ENCODE measurements at places on chromosomes 2 and 18.

- DNase-seq: no peak
These were observed 165.2 kb upstream of the KLF7 start for GRCh38 chr2:207330912-207331311.

DNA sequence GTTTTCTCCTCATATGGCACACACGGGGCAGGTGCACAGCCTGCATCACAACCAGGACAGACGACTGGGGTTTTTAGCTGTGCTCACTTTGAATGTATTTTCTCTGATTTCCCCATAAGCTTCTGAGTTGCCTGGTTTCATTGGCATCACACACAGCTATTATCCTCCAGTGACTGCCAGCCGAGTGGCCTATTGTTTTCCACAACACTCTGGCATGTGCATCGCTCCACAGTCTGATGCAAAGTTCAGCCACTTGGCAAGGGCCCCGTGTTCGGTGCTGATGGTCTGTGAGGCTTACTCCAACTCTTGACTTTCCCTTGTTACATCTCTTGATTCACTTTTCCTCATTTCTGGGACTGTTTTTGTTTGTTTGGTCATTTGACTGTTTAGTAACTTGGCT is 593.1 kb downstream of the CBLN2 start:
- no peak for DNase-seq

GRCh38 chr2:129728035-129728972 is 251.2 kb upstream of the RAB6C start:
- DNase-seq: no peak

- no peak for DNase-seq
These were observed 202.2 kb upstream of the PIK3C3 start for GRCh38 chr18:41752826-41753225.

DNA sequence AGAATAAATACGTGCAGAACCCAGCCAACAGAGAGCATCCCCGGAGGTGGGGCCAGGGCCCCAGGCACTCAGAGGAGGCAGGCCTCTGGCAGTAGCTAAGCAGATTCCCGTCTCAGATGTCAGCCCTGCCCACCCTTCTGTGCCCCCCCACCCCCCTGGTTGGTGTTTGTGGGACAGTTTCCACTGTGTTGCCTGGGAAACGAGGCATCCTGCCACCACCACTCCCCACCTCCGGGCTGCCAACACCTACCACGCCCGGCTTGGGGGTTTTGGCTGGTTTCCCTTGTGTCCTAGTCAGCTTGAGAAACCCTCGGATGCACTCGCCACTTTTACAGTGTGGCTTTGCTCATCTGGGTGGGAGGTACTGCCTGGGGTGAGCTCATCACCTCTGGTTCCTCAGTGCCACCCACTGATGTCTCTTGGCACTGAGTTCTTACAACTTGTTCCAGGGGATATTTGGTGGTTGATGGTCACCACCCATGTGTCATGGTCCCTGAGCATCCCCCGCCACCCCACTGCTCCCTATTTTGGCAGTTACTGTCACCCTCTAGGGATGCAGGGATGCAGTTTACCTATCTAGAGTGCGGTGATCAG is 72.4 kb upstream of the YWHAQ start:
- DNase-seq: peak; percentile 57

GRCh38 chr2:11621410-11621809 is 48.6 kb downstream of the NTSR2 start:
- no peak for DNase-seq

DNA sequence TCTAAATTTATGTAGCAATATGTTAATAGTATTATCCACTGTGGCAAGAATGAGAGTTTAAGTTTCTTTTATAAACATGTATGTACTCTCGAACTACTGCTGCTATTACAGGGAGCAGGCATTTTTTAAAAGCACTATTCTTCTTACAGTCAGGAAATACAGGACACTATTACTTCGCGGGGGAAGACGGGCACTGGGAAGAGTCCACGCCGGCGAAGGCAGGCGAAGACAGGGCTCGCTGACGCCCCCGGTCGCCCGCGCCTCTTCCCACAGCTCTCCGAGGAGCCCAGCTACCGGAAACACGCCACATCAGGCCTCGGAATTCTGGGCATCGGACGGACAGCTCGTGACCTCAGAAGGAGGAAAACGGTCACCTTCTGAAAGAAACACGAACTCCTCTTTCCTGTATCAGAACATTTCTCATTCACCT is 90.2 kb downstream of the FAM161A start:
- DNase-seq: no peak

DNA sequence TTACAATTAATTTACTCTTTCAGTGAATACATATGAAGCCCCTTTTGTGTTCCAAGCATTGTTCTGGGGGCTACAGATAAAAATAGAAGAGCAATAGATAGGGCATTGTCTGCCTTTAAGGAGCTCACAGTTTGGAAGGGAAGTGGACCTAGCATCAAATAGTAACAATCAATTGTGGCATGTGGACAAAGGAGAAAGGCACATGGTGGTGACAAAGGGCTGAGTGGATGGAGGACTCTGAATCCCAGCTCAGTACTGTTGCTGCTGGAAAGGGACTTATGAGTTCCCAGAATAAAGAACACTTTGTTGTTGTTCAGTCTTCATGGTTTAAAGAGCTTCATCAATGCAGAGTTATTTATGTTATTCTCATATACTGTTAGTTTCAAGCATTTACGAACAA is 217.7 kb downstream of the HRH4 start:
- DNase-seq: no peak

GRCh38 chr2:112958428-112959108 is 19.2 kb upstream of the IL36G start:
- no peak for DNase-seq

- no peak for DNase-seq
These were observed 6.8 kb upstream of the LAMA3 start for GRCh38 chr18:23682472-23682871.

GRCh38 chr2:169080250-169081069 is 11.1 kb downstream of the DHRS9 start:
- no peak for DNase-seq

- DNase-seq: peak; percentile 69
These were observed 48.2 kb upstream of the PPM1B start for GRCh38 chr2:44120428-44120827.

GRCh38 chr2:128736689-128737545 is 418.2 kb upstream of the HS6ST1 start:
- peak; percentile 22 for DNase-seq

DNA sequence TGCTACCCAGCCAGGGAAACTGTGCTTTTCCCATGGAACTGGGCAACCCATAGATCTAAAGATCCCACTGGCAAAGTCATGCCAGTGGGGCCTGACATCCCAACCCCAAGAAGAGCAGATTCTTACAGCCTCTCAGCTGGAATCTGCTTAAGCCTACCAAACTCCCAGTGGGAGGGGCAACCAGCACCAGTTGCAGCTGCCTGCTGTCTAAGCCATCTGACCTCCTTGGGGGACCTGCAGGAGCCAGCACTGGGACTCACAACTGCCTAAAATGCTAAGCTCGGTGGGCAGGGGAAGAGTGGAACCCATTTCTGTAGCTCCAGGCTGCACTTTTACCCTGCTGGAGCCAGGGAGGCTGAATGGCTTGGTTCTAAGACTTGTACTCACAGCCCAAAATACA is 770.7 kb upstream of the SLC8A1 start:
- DNase-seq: no peak

DNA sequence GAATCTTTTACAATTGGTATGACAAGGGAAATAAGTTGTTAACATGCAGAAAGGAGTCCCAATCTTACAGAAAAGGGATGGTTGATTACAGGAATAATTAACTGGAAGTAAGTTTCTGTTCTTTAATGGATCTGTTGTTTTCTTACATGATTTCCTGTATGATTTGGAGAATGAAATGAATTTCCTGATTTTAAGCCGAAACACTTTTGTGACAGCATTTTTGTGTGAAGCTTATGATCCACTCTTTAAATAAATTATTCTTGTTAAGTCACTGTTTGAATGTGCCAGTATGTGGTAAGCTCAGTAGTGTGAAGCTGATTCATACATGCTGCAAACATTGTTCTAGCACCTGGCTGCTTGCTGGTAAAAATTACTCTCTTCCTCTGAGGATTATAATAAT is 516.2 kb downstream of the DCDC2C start:
- no peak for DNase-seq

DNA sequence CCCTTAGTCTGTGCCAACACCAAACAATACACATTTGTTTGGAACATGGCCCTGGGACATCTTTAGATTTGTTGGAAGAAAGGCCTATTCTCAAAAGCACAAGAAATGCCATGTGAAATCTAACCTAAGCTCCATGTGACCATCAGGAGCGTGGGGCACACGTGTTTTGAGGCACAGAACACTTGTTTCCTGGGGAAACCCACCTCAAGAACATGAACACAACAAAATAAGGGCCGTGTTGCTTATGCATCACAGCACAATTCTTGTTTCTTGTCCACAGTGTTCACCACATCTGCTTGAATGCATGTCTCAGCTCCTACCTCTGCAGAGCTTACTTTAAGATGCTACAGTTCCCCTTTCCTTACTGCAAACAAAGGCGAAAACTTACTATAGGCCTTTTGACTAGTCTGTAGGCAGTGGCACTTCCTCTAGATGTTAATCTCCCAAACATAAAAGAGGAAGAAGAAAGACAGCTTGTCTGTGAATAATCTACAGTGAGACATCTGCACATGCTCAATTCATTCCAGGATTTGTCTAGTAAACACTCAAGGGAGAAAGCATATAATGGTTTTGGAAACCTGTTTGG is 165.0 kb downstream of the ANKRD44 start:
- DNase-seq: no peak

- no peak for DNase-seq
These were observed 255.2 kb downstream of the LPIN1 start for GRCh38 chr2:12001621-12002020.

- no peak for DNase-seq
These were observed 103.6 kb downstream of the CDK15 start for GRCh38 chr2:201909961-201910361.

- no peak for DNase-seq
These were observed 823.2 kb upstream of the SALL3 start for GRCh38 chr18:78156466-78156865.

DNA sequence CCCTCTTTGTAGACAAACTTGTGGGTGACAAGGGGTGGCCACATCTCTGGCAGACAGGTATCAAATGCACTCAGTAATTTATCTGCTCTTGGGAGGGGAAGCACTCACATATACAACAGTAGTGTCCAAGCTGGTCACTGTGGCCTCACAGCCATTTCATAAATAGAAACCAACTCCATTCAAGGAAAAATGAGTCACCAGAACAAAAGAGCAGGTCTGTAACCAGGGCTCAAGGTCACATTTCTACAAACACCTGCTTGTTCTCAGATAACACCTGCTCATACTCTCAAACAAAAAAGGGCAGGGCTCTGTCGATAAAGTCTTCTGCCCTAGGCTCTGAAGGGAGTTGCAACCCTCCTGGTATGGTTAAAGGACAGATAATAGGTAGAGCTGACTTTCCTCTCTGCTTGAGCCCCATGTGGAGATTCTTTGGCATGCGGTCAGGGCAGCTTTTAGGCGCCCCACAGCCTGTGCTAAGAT is 459.0 kb downstream of the BCL11A start:
- no peak for DNase-seq

DNA sequence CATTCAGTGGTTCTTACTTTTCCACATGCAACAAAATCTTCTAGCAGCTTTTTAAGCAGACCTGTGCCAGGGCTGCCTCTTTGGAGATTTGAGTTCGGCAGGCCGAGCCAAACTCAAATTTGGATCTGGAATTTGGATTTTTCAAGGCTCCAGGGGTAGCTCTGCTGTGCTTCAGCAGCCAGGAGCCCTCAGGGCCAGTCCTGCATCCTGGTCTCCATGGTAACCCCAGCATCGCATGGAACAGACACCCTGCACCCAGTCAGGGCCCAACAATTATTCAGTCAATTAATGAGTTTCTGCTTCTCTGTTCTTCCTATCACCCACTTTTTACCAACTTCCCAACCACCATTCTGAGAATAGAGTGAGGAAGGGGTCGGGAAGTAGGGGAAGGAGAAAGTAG is 30.0 kb downstream of the EN1 start:
- DNase-seq: no peak

DNA sequence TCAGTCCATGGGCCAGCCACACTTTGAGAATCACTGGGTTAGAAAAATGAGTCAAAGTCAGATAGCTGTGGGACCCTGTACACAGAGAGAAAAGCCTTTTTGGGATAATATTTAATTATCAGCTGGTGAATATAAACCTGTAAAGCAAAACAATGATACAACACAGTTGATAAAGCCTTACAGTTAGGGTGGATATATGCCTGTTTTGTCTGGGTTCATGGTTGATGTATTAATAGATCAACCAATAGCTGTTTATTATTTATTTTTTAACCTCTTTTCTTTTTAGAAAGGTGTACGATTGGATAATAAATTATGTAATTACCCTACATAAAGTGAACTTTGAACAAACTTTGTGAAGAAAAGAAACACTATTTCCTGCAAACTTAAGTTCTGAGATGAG is 145.6 kb downstream of the TDRD15 start:
- DNase-seq: no peak

DNA sequence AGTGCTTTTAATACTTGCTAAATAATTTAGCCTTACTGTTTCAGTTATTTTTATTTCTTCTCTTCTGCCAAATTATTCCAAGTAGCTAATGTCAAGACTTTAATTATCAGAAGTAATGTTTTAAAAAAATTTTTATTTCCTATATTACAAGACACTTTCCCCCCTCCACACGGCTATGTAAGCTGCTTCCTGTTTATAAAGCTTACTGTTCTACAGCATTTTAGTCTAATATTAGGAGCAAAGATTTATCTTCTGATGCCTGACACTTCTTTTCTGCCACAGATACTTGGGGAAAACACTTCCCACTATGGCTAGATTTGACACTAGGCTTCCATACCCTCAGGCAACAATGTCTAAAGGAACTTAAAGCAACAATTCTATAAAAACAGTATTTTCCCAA is 62.3 kb downstream of the ROCK1 start:
- DNase-seq: no peak

GRCh38 chr2:213846856-213847255 is 562.6 kb downstream of the SPAG16 start:
- DNase-seq: no peak

DNA sequence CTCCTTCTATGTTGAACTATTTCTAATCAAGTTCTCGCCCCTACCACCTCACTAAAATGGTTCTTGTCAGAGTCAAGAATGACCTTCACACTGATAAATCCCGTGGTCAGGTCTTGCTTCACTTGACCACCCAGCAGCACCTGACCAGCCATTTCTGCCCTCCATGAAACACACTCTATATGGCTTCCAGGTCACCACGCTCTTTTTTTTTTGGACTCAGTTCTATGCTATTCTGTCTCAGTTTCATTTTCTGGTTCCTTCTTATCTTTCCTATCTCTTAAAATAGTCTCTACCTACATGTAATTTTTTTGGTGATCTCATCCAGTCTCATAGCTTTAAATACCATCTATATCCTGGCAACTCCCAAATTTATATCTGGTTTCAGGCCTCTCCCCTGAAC is 11.4 kb downstream of the EIF2AK3 start:
- no peak for DNase-seq

GRCh38 chr18:48000701-48001100 is 70.2 kb upstream of the SMAD2 start:
- no peak for DNase-seq
